H1 (cell line): ENCODE measurements at places on chromosomes 7 and 10. TPM values are rescaled to one million over a fixed set of nuclear protein-coding genes. Genes with fewer than 3 reads are reported as not detected.

GRCh38 chr10:103451831-103452505 is at the start of gene CALHM2:
Gene CALHM2, minus strand, starts transcription at chr10:103452370. Its CDS starts 2,429 bp downstream, at chr10:103449941.
- DNase-seq = peak; percentile 72

DNA sequence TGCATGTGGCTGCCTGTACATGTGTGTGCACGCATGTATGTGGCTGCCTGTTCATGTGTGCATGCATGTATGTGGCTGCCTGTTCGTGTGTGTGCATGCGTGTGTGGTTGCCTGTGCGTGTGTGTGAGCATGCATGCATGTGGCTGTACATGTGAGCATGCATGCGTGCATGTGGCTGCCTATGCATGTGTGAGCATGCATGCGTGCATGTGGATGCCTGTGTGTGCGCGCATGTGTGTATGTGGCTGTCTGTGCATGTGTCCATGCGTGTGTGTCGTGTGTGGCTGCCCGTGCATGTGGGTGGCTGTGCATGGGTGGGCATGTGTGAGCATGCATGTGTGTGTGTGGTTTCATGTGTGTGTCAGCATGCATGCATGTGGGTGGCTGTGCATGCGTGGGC is 218.3 kb downstream of the ELFN1 start:
- DNase-seq = no peak

DNA sequence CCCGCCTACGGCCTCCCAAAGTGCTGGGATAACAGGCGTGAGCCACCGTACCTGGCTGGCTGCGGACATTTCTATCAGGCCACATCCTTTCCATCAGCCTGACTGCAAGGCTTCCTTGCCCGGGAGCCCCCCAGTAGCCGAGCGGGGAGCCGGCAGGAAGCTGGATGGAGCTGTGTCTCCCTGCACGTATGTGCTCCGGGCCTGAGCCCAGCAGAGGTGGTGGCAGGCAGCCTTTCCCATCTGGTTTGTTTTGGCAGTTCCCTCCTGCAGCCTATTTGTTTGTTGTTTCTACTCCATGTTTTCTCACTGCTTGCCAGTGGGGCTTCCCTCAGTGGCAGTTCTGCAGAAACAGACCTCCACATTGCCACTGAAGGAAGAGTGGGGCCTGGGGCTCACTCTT is 5.4 kb downstream of the POP7 start:
- no peak for DNase-seq

- no peak for DNase-seq
These were observed 141.4 kb downstream of the VPS50 start for GRCh38 chr7:93373537-93373936.

DNA sequence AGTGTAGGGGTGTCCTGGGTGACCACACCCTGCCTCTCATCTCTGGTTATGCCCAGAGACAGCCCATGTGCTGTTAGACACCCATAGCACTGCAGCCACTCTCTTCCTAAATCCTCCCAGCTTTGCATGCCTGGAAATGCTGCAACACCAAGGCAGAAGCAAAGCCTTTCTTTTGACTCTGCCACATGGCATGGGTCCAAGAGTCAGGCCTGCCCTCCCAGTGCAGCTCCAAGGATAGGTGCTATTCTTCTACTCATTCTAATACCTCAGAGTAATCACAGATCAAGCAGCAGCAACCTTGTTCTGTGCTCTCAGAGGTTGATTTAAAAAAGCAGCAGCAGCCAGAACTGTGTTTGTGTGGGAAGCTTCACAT is 23.4 kb downstream of the FRMPD2 start:
- peak; percentile 37 for DNase-seq

GRCh38 chr10:122244001-122244975 is 26.8 kb upstream of the BTBD16 start:
- no peak for DNase-seq

DNA sequence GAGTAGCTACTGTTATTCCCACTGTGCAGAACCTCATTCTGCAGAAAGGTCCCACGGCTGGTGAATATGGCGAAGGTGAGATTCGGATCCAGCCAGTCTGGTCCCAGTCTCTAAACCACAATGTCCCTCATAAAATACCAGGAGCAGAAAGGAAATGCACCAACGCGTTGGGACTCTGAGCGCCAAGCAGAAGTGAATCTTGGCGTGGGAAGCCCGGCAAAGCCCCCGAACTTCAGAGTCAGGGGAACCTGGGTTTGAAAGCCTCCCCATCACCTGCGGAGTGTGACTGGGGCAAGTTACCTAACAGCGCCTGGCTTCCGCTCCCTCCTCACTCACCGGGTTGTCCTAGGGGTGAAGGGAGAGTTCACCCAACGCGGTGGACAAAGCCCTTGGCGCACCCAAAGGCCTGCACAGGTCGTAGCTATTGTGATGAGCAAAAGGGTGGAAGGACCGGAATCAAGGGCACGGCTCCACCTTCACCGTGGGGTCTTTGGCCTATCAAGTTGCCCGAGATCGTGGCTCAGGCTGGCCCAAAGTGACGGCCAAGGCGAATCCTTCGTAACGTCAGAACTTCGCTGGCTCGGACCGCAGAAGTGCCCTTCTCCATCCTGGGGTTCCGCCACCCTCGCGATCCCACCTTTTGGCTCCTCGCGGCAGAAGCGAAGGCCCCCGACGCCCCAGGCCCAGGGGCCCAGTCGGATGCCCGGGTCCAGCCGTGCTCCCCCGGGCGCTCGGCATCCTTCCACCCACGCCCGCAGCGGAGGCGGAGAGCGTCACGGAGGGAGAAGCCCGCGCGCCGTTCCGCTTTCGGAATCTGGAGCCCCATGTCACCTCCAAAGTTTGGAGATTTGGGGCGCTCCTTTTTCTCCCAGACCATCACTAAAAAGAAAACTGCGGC is 811 bp downstream of the RGS10 start:
- DNase-seq = no peak

- DNase-seq = no peak
These were observed 265.8 kb upstream of the SEMA3D start for GRCh38 chr7:85452674-85453073.

DNA sequence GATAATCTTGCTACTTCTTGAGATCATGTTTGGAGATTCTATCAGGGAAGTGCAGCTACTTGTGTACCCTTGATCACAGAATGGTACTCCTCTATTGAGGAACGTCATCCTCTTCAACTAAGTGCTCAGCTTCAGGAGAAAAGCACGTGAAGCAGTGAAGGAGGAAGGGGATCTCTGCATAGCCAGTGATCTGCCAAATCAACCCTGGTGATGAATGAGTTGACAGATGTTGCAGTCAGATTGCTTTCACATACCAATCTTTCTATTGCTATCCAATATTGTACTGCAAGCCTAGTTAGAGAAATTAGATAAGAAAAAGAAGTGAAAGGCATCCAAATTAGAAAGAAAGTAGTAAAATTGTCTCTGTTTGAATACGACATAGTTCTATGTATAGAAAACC is 309.4 kb downstream of the TWIST1 start:
- no peak for DNase-seq

GRCh38 chr7:126150278-126150958 is 1102.3 kb downstream of the GRM8 start:
- no peak for DNase-seq

DNA sequence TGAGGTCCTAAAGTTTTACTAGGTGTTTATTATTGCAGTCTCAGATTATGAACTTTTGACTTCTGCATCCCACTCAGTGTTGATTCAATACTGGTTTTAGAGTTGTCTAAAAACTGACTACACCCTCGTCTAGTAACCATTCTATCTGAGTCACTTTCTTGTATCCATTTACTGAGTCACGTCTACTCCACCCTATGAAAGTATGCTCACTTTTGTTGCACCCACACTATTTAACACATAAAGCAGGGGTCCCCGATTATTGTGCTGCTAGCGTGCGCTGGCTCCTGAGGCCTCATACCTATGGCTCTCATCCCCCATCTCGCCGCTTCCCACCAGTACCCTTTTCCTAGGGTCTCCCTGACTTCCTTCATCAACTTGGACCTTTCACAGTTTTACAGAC is 2.0 kb downstream of the SAMD9 start:
- no peak for DNase-seq

GRCh38 chr7:82335927-82336326 is 107.7 kb downstream of the CACNA2D1 start:
- DNase-seq = no peak

- no peak for DNase-seq
These were observed 648.4 kb upstream of the LRRTM3 start for GRCh38 chr10:66277481-66277880.

DNA sequence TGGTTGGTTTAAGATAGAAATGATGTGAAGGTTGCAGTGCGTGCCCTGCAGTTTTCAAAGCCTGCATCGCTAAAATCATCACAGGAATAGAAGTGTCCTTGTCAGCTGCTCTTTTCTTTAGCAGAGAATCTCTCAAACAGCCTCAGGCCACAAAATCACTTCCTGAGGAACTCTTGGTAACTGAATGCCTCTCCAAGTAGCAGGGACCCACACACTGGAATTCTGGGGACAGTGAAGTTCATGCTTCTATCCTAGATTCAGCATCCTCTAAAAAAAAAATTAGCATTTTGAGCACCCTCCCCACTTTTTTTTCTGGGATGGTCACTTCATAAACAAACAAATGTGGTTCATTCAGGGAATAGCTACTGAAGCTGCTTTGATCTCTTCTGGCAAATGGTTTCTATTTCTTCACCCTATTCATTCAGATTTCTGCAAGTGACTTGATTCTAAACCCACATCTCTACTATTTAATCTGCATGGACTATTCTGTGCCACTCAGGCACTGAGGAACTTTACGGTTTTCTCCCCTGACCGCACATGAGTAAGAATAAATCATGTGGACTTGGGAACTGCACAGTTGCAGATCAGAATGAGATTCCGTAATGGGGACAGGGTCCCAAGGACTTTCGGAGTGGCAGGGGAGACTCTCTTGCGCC is 306.9 kb downstream of the FRMD4A start:
- DNase-seq = no peak

GRCh38 chr7:116552602-116553001 is 27.8 kb downstream of the CAV1 start:
- no peak for DNase-seq

GRCh38 chr10:59036311-59037017 is 140.0 kb upstream of the PHYHIPL start:
- no peak for DNase-seq

DNA sequence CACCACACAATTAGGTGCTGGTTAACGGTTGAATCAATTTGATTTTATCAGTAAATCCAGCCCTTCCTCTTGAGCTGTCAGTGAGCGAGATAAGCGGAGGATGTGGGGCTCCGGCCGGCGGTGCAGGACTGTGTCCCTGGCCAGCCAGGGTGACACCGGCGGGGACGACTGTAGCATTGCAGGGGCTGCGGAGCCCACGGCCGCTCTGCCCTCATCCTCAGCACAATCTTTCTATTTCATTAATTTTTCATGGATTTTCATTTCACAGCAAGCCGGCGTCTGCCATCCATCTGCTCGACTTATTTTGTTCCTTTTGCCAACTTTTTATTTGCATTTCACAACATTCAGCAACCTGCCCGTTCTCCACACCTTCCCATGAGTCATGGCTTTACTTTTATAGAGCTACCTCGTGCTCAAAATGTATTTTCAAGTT is 4.7 kb downstream of the ADARB2 start:
- DNase-seq = no peak

DNA sequence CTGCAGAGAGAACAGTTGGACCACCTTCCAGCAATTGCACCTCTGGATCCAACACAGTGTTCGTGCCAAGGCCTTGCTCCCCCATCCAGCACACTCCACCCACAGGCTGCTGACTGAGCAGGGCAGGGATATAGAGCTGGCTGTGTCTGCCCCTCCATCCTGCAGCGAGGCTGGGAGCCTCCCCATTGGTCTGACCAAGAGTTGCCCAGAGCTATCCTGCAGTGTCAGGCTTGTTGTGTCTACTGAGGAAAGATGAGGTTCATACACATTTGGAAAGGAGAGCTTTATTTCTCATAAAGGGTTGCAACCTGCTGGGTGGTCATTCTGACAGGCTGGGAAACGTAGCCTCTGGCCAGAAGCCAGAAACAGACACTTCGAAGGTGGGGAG is 27.1 kb downstream of the PRF1 start:
- no peak for DNase-seq

DNA sequence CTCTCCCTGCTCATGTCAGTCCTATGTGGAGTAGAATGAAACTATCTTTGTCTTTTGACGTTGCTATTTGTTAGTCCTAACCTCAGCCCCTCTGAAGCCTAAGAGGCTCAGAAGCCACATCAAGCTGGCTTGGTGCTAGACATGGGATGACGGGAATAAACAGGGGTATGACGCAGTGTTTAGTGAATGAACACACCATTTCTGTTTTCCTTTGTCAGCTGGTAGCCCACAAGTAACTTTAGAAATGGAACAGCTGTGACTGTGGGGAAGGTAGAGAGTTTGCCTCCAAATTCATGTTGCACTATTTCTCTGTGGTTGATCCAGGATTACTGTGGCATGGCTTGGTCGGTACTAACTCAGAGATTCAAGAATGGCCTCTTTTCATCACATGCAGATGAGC is 31.3 kb downstream of the COX15 start:
- no peak for DNase-seq

- no peak for DNase-seq
These were observed 168.4 kb upstream of the IMMP2L start for GRCh38 chr7:111730476-111731300.

GRCh38 chr7:144579687-144580086 is 176.2 kb upstream of the NOBOX start:
- DNase-seq = no peak

- no peak for DNase-seq
These were observed 30.6 kb upstream of the ZNRF2 start for GRCh38 chr7:30253796-30254165.

GRCh38 chr7:35596061-35596460 is 98.9 kb downstream of the HERPUD2 start:
- no peak for DNase-seq

DNA sequence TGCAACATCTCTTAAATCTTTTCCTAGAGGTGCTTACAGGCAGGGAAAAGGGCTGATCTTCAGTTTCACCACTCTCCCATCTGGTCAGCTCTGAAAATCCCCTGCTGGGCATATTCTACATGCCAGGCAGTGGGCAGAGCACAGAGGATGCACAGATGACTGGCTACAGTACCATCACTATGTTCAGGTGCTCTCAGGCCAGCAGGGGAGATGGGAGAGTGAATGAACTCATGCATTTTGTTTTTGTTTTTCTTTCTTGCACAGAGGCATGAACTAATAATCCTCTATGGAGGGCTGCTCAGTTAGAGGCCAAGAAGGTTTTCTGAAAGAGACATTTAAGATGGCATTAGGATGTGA is 19.3 kb downstream of the ELMO1 start:
- no peak for DNase-seq

SAMD9 gene
- 0.04 TPM in 1 of 2 replicates, not detected in the other for total RNA-seq

WIPF3 gene
- total RNA-seq = 12.1 and 12.6 TPM in 2 replicates

PRF1 gene
- not detected in 2 replicates for total RNA-seq

SRRM3 gene
- total RNA-seq = 16.0 and 17.4 TPM in 2 replicates

EMX2 gene
- total RNA-seq = not detected in 2 replicates

TMEM209 gene
- total RNA-seq = 25.6 and 28.5 TPM in 2 replicates

NUTM2E gene
- 0.21 and 0.28 TPM in 2 replicates for total RNA-seq

SOSTDC1 gene
- 0.35 and 0.55 TPM in 2 replicates for total RNA-seq

CTNNA3 gene
- total RNA-seq = 1.5 TPM in 2 replicates

CCL24 gene
- total RNA-seq = not detected in 2 replicates

ANKRD61 gene
- total RNA-seq = 0.32 and 0.42 TPM in 2 replicates

AKR1C2 gene
- 1.0 and 1.2 TPM in 2 replicates for total RNA-seq

ZP3 gene
- total RNA-seq = 1.4 and 1.5 TPM in 2 replicates

MYO3A gene
- 3.2 and 5.3 TPM in 2 replicates for total RNA-seq

SPDYE11 gene
- total RNA-seq = not detected in 2 replicates

SFTPA1 gene
- not detected in 2 replicates for total RNA-seq
